CD14-positive monocyte (primary cell): ENCODE measurements at places on chromosomes 7 and 10.
A peak's percentile ranks its signal among the peaks of the same experiment; 100 is the strongest.

GRCh38 chr7:151286148-151286547 is 37.7 kb upstream of the SMARCD3 start:
- DNase-seq: no peak

DNA sequence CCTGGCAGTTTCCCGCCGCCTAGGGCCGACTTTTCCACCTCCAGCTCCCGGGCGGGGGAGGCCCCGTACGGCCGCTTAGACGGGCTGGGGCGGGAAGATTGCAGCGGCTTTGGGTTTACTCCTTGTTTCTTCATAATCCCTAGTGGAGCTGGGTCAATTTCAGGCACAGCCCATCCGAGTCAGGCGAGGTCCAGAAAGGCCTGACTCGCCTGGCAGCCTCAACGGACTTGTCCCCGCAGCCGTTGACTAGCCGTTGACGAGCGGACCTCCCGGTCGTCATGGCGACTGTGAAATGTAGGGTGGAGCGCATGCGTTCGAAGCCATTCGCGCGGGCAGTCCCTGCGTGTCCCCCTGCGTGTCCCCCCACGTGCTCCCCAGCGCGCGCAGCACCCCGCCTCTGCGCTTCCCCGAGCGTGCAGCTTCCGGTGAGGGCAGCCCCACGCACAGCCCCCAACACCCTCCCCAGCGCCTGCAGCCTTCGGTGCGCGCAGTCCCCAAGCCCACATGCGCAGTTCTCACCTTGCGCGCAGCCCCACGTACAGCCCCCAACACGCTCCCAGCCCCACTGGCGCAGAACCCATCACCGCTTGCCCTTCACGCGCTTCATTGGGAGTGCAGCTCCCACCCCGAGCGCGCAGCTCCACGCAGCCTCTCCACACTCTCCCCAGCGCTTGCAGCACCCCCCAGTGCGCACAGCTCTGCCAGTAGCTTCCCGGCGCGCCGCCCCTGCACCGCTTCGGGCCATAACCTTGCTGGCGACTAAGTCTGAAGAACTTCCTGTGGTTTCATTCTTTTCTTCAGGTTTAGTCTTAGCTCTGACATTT is 67.8 kb downstream of the TBX20 start:
- DNase-seq: no peak

DNA sequence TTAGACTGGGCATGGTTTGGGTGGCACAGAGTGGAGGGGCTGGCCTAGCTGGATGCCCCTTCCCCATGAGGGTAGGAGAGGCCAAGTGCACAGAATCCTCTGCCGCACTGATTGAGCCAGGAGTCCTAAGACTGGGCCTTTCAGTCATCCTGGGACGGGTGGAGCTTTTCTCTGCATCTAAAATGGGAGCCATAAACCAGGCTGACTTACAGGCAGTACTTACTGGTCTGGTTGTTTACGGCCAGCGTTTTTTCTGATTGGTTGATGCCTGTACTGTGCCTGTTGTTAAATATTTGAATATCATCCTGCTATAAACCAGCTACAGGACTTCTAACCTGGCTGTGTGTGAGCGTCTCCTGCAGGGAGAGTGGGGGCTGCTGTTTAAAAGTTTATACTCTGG is 107.8 kb downstream of the CDH23 start:
- DNase-seq: no peak

- no peak for DNase-seq
Measured at GRCh38 chr7:135600226-135600625, 42.5 kb downstream of the NUP205 start.

DNA sequence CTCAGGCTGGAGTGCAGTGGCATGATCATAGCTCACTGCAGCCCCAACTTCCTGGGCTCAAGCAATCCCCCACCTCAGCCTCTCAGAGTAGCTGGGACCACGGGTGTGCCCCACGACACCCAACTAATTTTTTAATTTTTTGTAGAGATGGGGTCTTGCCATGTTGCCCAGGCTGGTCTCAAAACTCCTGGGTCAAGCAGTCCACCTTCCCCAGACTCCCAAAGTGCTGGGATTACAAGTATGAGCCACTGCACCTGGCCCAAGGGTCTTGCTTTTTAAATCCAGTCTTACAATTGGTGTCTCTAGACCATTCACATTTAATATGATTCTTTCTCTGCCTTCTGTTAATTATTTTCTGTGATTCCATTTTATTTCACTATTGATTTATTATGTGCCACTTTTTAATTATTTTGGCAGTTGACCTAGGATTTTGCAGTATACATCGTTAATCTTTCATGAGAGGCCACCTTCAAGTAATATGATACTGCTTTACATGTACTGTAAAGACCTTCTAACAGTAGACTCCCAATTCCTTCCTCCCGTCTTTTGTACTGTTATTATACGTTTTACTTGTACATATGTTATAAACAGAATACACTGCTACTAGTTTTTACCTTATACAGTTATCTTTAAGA is 18.7 kb downstream of the MMP21 start:
- DNase-seq: no peak

- DNase-seq: no peak
Measured at GRCh38 chr10:18450298-18450697, 201.1 kb downstream of the NSUN6 start.

- DNase-seq: no peak
Measured at GRCh38 chr7:28070297-28071055, 110.1 kb downstream of the JAZF1 start.

DNA sequence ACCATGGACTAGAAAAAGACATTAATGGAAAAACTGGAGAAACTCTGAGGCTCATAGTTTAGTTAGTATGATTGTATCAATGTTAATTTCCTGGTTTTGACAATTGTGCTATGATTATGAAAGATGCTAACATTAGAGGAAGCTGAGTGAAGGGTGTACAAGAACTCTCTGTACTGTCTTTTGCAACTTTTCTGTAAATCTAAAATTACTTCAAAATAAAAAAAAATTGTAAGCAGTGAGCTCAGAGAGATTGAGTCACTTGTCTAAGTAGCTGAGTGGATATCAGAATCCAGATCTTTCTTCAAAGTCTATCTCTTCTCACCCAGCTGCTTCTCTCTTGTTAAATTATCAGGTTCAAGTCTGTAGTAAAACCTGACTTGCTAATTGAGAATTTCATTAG is 181.1 kb downstream of the PLCE1 start:
- DNase-seq: no peak

DNA sequence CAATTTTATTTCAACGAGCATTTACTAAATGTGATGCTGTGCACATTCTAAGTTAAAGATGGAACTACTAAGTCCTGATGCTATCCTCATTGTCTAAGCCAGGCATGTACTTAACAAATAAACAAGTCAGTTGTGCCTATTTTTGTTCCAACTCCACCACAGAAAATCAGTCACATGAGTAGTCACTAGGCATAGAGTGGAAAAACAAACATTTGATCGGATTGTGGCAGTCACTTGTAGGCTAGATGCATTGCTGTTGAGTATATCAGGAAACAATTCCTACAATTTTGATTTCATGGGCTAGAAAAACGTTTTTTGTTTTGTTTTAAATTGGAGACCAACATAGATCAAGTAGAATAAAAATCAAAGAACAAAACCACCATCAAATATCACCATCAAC is 177.6 kb upstream of the SLC25A13 start:
- DNase-seq: no peak

DNA sequence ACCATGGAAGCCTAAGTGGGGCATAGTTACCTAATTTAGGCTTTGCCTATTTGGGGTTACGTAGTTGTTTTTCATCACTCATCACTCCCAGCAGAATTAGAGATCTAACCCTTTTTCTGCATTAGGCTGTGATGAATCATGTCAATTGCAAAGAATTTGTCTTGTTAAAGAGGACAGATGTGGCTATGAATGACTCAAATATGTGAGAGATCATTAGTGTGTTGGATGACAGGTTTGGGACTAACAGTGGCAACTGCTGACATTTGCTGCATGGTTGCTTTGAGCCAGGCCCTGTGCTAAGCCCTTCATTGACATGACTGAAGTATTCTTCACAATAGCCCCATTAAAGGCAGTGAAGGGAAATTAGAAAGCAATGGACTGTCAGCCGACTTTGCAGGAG is 83.4 kb upstream of the BMPER start:
- no peak for DNase-seq

- DNase-seq: no peak
Measured at GRCh38 chr7:81331061-81332018, 412.5 kb upstream of the SEMA3C start.

DNA sequence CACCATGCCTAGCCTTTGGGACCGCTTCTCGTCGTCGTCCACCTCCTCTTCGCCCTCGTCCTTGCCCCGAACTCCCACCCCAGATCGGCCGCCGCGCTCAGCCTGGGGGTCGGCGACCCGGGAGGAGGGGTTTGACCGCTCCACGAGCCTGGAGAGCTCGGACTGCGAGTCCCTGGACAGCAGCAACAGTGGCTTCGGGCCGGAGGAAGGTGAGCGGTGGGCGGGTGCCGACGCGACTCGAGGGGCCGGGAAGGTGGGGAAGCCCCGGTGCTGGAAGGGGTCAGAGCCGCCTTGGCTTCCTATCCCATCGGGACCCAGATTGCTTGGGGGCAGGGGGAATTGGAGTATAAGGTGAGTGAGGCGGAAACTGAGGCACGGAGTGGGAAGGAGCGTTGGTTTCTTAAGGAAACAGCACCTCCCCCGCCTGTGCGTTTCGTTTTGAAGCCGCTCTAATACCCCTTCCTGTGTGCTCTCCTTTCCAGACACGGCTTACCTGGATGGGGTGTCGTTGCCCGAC is 547 bp downstream of the DDIT4 start:
- DNase-seq: no peak

- DNase-seq: no peak
Measured at GRCh38 chr10:128254476-128254875, 128.3 kb upstream of the MKI67 start.

DNA sequence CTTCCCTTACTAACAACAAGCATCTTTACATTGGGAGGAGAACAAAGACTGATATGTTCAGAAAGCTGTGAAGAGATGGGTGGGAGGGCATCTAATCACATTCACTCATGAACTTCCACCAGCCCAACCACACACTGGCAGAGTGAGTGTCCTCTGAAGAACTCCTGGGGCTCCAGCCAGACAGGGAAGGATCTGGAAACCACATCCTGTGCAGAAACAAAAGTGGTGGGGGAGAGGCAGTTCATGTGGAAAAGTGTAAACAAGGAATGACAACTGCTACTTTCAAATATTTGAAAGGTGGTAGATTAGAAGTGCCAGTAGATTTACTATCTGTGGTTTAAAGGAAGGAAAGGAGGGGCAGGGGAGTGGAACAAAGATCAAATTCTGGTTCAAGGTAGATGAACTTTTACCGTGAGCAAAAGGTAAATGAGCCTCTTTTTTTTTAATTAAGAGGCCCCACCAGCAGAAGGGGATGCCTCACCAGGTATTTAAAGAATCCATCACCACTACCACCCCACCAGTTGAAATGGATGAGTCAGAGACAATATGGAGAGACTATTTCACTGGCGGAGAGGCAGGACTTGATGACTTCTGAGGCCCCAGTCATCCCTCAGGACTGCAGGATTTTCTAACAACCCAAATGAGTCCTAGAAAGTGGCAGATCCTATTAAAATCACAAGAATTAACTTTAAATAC is 34.5 kb downstream of the GOT1 start:
- no peak for DNase-seq

- DNase-seq: no peak
Measured at GRCh38 chr7:45574416-45574668, 174 bp downstream of the ADCY1 start.

DNA sequence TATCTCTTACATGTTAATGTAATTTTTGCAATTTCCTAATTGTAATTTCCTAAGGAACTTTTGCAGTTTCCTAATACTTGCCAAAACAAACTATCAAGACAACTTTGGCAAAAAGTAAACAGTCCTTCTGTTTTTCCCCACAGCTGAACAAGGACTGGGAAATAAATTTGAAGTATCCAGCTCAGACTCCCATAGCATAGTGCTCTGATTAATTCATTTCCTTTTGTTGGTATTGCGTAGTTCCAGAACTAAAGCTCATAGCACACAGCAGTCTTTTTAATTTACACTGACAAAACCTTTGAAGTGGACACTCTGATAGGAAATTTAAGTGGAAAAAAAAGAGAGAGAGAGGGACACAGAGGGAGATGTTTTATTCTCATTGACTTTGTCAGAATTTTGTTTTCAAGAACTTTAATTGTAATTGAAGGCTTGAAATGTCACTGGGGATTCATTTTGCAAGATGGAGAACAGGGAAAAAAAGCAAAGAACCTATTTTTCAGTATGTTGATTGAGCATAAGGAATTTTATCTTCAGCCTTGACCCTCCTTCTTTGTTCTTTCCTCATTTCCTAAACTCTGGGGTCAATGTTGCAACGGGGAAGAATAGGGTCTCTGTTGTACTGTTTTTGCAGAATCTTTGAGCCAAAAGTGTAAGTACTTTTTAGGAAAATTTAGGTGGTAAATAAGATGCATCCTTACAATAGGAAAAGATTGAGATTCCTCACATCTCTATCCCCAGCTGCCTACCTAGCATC is 232.2 kb upstream of the NPSR1 start:
- no peak for DNase-seq

GRCh38 chr7:2313450-2314208 is 612 bp downstream of the SNX8 start:
- peak; percentile 35 for DNase-seq

- no peak for DNase-seq
Measured at GRCh38 chr7:87216701-87217508, 2.6 kb downstream of the TMEM243 start.

DNA sequence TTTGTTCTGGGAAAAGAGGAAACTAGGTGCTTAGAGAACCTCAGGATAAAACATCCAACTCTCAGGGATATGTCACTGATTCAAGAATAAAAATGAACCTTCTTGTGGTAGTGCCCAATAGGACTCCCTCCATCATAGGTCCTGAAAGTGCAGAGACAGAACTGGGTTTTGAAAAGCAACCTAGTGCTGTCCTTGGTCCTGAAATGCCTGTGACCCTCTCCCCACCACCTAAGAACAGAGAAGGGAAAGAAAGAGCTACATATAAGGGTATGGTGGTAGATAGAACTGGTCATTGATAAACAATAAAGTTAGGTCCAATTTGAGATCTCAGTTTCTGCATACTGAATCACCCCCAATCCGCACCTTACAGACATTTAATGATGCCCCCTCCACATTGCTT is 953.3 kb downstream of the XPNPEP1 start:
- no peak for DNase-seq

- DNase-seq: no peak
Measured at GRCh38 chr10:25017154-25017590, 760 bp downstream of the THNSL1 start.

DNA sequence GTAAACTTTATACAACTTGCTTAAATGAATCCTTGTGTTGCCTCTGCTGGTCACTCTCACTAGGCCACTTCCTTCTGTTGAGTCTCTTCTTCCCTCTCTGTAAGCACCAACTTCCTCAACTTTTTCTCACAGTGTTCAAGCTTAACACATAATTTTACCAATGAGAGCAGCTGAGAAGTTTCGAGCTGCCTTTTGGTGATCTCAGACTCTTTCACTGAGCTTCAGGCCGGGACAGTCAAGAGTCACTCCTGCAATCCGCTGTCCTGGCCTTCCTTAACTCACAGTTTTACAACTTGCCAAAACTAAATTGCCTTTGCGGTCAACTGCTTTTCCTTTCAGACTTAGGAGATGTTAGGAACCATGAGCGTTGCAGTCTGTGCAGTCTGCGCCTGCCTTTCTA is 47.4 kb downstream of the PRPF18 start:
- DNase-seq: no peak

- DNase-seq: peak; percentile 73
Measured at GRCh38 chr7:26293569-26294308, 2.1 kb downstream of the SNX10 start.

GRCh38 chr7:20796500-20796899 is 9.8 kb upstream of the SP8 start:
- DNase-seq: no peak
